Right lobe of liver (tissue), 6 donors: ENCODE measurements at places on chromosomes 3 and 15.

DNA sequence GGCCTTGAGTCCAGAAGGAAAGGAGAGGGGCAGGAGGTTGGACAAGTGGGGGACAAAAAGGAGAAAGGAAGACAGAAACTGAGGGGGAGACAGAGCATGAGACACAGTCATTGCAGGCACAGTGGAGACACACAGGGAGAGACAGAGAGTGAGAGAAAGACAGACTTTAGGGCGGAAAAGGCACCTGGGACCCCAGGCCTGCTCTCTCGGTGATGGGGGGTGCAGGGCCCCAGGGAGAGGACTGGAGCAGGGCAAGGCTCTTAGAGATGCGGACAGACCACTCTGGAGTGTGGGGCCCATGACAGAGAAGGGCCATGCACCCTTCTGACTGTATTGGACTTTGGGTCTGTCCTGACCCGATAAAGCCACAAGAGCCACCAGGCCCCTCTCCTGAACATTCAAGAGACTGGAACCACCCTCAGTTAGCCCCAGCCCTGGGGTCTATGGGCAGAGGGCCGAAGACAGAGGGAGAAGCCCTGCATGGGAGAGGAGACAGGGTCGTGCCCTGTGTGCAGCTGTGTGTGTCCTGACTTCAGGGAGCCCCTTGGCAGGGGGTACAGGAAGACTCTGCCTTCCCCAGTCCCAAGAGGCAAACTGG, 12.5 kb downstream of the PLCD1 start:
- DNase-seq = no peak

DNA sequence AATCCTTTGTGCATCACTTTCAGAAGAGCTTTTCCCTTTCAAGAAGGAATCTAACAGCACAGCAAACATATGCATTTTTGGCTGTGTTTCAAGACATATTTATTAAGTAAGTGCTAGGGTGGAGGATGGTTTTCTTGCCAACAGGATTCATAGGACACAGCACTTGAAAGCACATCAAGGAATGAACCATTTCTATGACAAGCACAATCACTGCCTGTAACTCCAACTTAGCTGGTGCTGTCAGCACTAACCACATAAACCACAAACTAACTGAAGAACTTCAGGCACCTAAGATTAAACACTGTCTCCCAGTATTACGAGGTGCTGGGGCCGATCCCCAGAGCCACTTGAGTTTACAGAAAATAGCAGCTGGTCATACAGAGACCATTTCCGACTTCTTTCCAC, 35.4 kb upstream of the SPRED1 start:
- DNase-seq = no peak

DNA sequence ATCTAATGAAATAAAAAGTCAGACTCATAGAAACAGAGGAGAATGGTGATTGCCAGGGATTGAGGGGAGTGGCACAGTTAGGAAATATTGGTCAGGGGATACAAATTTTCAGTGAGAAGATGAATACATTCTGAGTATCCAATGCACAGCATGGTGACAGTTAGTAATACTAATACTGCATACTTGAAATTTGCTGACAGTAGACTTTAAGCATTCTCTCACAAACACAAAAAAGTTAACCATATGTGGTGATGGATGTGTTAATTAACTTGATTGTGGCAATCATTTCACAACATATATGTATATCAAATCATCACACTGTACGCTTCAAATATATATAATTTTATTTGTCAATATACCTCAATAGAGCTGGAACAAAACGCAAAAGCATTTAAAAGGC, 9.2 kb upstream of the COL6A6 start:
- DNase-seq = no peak

DNA sequence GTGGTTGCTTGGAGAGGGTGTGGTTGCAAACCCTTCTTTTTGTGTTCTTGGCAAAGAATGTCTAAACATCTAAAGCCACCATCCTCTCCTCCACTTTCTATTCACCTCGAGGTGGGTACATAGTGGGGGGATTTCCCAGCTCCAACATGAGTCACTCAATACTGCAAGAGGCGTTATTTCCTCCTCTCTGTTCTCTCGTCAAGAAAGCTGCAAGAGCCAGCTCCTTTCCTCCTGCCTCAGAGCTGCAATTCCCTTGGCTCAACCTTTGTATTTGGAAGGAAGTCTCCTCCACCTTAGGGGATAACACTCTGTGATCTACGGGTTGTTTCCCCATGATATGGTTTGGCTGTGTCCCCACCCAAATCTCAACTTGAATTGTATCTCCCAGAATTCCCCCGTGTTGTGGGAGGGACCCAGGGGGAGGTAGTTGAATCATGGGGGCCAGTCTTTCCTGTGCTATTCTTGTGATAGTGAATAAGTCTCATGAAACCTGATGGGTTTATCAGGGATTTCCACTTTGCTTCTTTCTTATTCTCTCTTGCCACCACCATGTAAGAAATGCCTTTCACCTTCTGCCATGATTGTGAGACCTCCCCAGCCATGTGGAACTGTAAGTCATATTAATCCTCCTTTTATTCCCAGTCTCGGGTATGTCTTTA, 138.4 kb downstream of the PLCL2 start:
- no peak for DNase-seq

DNA sequence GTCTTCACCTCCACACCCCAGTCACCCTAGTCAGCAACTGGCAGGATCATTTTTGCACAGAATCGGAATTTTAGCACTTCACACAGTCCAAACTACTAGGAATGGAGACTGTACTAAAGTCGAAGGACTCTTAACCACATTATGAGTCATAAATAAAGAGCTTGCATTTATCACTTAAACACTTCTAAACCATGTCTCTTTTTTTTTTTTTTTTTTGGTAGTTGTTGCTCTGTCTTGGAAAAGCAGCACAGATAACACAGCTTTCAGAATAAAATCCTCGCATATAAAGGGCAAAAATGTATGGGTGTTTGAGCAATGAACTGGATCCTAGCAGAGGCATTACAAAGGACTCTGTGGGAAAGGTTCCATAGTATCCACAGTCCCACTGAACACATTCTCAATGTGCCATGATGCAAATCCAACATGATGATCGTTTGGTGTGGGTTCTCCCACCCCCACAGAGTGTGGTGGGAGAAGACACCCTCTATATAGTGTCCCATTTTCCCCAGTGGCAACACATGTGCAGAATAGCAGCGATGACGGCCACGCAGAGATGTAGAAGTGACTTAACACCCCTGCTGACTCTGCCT, 47.1 kb downstream of the FOXP1 start:
- no peak for DNase-seq

DNA sequence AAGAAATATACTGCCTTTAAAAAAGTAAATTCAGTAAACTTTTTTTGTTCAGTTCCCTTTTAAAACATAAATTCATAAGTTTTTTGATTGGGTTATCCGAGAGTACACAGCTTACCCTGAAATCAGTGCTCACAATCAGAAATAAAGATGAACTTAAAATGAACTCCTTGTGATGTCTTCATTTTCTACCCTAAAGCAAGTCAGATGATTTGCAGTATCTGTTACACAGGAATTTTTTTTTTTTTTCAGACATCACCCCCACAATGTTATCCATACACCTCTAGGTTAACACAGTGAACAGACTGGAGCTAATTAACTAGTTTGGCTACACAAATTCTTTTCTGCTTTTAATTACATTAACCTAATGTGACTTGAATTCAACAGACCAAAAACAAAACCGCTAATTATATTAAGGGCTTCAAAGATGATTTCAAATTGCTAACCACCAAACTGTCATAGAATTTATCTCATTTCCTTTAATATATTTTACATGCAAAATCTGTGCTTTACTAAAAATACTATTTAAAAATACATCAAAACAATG, 1042.0 kb downstream of the ROBO1 start:
- no peak for DNase-seq

DNA sequence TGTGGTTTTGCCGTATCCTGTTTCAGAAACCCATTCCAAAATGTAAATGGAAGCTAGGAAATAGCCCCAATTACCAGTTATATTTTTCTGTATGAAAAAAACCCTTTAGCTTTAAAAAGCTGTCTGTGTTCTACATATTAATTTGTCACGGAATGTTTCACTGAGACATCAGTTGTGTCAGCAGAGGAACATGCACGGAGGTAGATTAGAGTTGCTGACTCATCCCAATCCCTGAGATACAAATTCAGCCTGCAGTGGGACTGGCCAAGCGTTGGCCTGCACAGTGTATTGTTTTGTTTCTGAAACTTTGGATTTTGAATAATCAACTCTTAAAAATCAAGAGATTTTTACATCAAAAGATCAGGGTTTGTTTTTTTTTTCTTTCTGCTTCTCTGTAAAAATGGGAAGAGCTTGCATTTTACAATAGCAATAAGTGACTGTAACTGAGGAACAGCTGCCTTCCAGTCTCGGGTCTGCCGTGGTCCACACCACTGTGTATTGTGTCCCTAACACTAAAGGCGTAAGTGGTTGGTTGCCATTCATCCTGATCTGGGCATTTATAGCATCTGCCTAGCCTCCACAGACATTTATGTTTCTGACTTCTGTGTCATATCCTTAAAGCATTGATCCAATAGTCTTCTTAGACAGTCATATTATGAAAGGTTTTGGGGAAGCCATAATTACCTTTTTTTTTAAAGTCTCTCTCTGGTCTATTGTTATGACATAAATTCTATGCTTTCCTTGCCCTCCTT, 218.1 kb downstream of the ADAMTSL3 start:
- no peak for DNase-seq

- no peak for DNase-seq
These were observed 76.7 kb downstream of the AAGAB start for GRCh38 chr15:67177752-67178151.

DNA sequence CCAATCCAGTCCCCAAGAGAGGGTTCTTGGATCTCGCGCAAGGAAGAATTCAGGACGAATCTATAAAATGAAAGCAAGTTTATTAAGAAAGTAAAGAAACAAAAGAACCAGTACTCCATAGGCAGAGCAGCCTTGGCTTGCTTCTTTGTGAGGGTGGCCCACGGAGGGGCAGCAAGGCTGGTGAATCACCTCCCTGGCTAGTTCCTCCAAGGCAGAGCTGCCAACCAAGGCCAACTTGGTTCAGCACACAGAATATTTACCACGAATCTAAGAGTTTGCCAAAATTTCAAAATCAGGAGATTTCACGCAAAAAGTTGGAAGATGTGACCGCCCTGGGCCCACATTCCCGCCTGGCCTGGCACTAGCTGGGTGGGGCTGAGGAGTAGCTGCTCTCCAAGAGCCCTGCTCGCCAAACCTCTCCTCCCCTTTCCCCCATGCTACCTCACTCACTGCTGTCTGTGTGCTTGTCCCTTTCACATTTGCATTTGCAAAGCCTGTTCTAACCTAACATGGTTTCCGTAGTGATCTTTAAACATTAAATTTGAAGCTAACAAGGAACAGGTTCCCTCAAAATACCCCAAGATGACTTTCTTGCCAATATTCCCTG, 26.2 kb upstream of the DCUN1D1 start:
- no peak for DNase-seq

GRCh38 chr3:49013113-49013737, 5.2 kb downstream of the DALRD3 start:
- DNase-seq = no peak
